Left hindlimb (tissue), 1 donor: ENCODE measurements at places on chromosomes 4 and X.
A peak's percentile ranks its signal among the peaks of the same experiment; 100 is the strongest.

DNA sequence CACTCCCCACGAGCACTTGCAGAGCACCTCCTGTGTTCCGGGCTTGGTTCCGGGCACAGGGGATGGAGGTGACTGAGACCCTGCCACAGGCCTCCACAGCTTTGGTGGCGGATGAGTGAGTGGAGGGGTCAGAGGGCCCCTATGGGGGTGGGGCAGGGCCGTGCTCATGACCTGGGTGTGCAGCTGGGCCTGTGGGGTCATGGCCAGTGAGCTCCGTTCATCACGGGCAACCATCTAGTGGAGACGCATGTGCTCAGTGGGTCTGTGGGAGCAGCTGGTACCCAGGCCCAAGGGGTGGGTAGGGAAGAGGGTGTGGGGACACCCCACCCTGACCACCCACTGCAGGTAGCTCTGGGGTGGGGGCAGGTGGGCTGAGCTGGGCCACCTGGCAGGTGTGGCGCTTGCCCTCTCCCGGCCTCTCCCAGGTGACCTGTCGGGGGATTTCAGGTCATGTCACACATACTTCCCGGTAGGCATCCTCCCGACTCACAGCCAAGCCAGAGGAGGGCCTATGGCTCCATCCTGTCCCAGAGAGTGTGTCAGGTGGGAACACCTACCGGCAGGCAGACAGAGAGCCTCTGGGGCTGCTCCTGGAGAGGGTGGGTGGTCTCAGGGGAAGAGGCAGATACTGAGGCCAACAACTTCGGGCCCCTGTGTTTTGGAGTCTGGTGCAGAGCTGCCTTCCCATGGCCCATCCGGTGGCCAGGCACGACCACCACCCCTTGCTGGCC lies 3.6 kb downstream of the PSAPL1 start:
- peak; percentile 27 for DNase-seq

- no peak for DNase-seq
Observed at GRCh38 chr4:149572716-149573115, 242.9 kb downstream of the IQCM start.

DNA sequence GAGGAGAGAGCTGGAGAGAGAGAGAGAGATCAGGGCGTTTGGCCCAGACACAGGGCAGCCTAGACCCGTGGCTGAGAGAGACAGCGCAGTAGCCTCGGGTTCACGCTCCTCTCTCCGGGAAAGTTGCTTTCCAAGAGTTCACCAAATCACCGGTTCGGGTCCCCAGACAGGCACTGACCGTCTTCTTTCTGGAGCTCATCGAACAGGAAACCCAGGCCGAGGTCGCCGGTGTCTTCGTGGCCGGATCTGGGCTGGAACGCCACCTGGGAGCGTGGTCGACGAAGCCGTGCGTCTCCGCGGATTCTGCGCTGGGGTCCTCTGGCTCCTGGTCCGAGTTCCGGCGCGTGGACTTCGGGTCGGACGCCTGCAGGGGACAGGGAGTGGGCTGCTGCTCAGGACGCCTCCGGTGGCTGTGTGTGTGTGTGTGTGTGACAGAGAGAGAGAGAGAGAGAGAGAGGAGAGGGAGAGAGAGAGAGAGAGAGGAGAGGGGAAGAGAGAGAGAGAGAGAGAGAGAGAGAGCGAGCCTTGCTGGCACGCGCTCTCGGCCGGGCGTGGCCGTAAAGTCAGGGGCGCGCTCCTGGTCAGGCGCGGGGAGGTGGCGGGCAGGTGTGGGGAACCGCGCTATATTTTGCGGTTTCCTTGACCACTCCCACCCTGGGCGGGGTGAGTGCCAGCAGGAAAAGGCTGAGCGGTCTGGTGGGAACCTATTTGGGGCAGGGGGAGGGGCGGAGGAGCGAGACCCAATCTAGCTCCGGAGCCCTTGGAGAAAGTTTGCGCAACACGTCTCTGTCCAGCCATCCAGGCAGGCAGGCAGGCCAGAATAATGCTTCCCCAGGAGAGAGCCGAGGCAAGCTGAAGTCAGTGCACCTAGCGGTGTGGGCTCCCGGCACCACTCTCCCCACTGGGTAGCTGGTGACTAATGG lies 62.1 kb downstream of the RHOXF2B start:
- DNase-seq: no peak

- no peak for DNase-seq
Observed at GRCh38 chr4:108694423-108694822, 44.0 kb downstream of the OSTC start.

DNA sequence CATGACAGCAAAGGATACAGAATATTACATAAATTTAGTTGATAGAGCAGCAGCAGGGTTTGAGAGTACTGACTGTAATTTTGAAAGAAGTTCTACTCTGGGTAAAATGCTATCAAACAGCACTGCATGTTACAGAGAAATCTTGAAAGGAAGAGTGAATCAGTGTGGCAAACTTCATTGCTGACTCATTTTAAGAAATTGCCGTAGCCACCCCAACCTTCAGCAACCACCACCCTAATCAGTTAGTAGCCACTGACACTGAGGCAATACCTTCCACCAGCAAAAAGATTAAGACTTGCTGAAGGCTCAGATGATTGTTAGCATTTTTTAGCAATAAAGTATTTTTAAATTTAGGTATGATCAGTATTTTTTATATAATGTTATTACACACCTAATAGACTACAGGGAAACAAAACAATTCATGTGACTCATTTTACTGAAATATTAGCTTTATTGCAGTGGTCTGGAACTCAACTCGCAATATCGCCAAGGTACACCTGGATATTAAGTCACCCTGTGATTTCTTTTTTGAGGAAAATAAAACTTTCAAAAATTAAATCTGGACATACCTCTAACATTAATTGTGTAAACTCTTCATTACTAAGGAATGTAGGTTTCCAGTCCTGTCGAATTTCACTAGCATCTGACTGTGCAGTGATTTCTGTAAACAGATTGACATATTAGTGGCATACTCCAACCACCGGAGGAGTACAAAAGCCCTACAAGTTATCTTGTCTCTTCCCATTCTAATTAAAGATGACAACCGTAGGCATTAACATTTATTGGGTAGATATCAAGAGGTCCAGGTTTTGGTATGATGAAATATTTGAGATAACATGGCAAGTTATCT lies 71.1 kb downstream of the CLOCK start:
- no peak for DNase-seq

- DNase-seq: no peak
Observed at GRCh38 chr4:163353054-163353453, 9.4 kb downstream of the NPY5R start.

GRCh38 chr4:77911091-77911490 lies 48.5 kb downstream of the MRPL1 start:
- DNase-seq: no peak

GRCh38 chr4:129682586-129682985 lies 586.6 kb downstream of the C4orf33 start:
- DNase-seq: no peak

DNA sequence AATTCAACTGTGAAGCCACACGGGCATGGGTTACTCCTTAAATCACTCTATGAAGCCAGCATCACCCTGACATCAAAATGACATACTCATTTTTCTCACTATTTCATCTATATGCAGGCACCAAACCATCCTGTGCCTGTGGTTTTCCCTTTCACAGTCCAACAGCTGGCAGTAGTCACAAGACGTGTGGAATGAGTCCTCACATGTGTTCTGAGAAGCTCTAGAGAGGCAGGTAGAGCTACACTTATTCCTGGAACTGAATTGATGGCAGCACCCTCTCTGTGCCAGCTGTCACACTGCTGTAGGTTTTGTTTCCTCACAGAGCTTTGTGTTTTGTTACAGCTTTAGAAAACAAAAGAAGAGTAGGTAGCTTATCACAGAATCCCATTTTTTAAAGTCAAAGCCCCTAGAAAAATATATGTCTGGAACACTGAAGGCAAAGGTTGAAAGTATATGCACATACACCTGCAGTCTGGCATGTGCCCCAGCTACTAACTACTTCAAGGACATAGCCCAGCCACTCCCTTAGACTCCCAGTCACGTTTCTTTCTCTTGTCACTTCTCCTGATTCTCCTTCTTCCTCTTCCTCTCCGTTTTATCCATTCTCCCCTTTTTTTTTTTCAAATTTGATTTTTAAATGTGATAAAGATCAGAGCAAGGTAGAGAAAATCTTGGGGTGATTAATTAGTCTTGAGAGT lies 107.1 kb downstream of the ANXA10 start:
- no peak for DNase-seq

- DNase-seq: no peak
Observed at GRCh38 chr4:126906466-126906865, 726.3 kb upstream of the INTU start.

DNA sequence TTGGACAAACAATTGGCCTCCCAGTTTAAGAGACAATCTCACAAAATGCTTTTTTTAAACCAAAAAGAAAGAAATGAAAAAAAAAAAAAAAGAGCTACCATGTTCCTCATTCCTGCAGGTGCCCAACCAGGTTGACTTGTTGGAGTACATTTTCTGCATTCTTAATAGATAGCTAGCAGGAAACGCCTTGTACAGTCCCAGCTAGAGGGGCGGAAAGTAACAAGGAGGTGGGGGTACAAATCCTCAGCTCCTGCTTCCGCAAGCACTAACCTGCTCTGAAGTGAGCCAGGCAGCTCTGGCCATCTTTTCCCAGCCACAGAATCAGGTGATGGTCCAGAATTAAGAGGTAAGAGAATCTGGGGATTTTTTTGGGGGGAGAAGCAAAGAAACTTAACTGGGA lies at the start of gene VGLL1:
TSS of gene VGLL1 (plus strand) at position 265 of the 400 bp plus-strand sequence. CDS start 3,806 bp downstream, outside the sequence.
- no peak for DNase-seq

GRCh38 chr4:18676526-18676915 lies 655.0 kb upstream of the LCORL start:
- DNase-seq: no peak

DNA sequence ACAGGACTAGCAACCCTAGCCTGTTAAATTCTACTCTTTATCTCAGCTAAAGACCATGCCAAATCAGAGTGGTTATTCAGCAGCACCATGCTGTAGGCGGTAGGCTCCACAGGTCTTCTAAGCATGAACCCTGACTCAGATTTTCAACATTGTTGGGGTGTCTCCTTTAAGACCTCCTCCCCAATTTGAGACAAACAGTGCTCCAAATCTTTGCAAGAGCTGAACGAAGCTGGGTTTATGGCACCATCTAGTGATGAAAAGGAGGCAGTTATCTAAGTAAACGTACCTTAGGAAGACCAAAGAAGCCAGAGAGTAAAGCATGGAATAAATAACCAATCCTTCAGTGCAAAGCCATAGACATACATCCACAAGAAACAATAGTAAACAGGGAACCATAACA lies 334.5 kb upstream of the SLC7A11 start:
- DNase-seq: no peak

DNA sequence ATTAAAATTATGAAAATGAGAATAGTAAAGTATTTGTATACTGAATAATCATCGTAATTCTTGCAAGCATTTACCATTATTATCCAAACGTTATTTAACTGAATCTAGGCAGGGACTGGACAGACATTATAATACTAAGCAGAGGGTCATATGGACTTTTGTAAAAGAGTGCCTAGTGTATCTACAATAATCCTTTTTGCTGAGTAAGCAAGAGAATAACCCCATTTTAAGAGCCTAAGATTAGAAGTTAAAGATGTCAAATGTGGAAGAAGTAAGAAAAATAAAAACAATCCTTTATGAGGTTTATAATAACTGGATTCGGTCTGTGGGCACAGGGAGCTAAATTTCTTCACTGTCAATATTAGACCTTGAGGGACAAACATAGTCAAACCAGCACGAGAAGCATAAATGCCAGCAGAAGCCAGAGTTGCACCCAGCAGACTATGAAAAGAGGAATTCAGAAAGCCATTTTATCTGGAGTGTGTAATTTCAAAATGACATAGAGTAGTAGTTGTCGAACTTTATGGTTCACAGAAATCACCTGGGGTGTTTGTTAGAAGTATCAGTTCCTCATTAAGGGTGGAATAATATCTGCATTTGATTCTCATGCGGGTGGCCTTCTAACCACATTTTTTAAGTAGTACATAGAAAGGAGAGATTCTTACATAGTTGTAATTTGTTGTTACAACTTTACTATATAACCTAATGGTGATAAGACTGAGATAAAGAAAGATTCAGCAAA lies 39.7 kb upstream of the DCLK2 start:
- no peak for DNase-seq

DNA sequence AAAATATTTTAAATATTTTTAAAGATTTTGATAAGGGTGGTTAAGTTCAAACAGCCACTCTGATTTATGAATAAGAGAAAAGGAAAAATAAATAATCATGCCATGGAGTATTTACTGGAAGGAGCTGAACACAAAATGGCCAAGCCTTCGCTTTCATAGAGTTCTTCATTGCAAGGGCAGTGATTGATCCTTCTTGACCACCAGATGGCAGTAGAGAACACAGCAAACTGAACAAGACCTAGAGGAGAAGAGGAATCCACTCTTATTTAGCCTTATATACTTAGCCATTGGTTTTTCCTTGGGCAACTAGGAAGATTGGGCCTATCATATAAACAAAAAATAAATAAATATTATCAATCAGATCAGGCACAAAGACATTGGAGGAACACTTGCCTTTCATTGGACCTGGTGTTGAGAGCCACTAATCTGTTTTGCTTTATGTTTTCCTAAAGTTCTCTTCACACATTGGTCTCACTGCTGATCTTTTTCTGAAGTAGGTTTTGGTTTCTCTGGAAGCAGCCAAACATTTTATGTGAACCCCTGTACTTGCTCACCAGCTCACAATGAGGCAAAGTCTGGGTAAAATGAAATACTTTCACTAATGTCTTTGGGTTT lies 58.1 kb upstream of the PARM1 start:
- DNase-seq: no peak

GRCh38 chr4:15004739-15005301 lies 2.5 kb downstream of the CPEB2 start:
- peak; percentile 59 for DNase-seq

- DNase-seq: no peak
Observed at GRCh38 chrX:79117078-79117477, 27.4 kb upstream of the GPR174 start.

GRCh38 chrX:139120760-139121159 lies 409.2 kb upstream of the FGF13 start:
- DNase-seq: no peak

DNA sequence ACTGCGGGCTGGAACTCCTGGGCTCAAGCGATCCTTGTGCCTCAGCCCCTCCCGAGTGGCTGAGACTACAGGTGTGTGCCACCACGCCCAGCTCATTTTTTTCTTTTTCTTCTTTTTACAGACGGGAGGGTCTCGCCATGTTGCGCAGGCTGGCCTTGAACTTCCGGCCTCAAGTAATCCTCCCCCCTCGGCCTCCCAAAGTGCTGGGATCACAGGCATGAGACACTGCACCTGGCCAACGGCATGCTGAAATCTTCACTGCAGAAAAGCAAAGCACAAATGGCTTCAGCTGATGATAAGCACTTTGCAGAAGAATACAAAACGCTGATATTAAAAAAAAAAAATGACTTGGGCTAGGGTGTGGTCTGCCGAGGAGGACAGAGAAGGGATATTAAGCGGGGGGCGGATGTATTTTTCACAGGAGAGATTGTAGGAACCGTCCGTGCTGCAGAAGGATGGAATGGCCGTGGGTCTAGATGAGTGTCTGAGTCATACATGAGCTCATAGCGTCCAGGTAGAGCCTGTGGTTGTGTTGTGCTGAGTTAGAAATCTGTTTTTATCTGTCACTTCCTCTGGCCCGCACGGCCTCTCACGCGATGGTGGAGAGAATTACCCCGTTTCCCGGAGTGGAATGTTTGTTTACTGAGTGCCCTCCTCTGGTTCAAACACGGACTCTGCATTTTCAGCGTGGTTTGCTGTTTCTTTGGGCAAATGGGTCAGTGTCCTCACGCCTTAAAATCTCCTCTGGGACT lies 8.5 kb upstream of the AKAP17A start:
- DNase-seq: no peak

GRCh38 chr4:186936496-186937375 lies 213.1 kb upstream of the FAT1 start:
- DNase-seq: no peak

GRCh38 chr4:186666252-186666651 lies 57.4 kb downstream of the FAT1 start:
- no peak for DNase-seq

GRCh38 chr4:186722796-186723291 lies 812 bp downstream of the FAT1 start:
- DNase-seq: peak; percentile 59
